ENCODE measurements at places on chromosomes 12 and 14.

DNA sequence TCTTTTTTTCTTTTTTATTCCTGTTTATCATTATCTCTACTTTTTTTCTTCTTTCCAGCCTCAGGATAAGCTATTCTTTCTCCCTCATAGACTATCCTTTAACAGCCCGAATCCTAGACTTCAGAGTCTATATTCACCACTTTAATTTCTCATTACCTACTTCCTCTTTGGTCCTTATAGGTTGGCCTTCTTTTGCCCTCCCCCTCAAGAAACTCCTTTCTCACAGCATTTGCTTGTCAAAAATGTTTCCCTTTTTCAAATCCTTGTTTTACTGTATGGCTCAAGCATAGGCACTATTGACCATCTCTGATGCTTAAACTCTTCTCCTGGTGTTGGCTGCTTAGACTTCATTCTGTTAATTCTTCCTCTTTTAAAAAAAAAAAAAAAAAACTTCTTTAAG, 52.5 kb downstream of the KIAA0586 start:
- DNase-seq: no peak

DNA sequence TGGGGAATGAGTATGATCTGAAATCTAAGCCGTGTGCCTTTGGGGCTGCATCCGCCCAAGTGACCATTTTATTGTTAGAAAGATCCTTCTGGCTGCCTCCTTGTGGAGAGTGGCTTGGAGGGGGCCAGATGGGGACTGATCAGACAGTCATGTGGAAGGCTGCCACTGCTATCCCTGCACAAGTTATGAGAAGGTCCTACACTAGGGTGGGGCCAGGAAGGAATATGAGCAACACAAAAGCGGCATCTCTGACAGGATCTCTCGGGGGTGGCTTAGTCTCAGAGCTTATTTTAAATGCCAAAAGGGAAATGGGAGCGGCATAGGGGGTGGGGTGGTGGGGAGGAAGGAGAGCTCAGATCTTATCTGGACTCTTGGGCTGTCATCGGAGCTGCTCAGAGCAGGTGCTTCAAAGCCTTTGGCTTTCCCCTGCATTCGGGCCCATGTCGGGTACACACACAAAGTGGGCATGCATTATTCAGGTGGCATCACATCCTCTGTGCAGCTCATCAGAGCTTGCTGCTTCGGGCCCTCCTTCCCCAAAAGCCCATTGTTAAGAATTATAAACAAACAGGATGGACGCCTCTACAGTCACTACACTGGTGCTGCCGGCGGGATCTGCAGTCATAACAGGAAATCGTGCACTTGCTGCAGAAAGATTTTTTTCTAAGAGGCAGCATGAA, 805.4 kb downstream of the VRK1 start:
- DNase-seq: peak; percentile 90

DNA sequence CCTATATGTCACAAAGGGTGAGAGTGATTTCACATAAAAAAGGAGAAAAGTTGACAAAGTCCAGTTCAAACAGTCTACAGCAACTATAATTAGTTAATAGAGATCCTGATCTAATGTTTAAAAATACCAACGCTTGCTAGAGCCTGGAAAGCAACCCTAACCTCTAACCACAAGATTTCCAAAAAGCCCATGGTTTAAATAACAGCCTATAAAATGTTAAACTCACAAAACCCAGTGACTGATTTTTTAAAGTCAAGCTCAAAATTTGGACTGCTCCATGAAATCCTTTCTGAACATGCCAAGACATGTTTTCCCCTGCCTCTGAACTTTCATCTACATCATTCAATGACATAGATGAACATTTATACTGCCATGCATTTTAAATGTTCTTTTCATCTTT, 81.6 kb downstream of the PLEKHG7 start:
- no peak for DNase-seq

- DNase-seq: no peak
These were observed 122.8 kb downstream of the RASSF9 start for GRCh38 chr12:85713373-85713772.

DNA sequence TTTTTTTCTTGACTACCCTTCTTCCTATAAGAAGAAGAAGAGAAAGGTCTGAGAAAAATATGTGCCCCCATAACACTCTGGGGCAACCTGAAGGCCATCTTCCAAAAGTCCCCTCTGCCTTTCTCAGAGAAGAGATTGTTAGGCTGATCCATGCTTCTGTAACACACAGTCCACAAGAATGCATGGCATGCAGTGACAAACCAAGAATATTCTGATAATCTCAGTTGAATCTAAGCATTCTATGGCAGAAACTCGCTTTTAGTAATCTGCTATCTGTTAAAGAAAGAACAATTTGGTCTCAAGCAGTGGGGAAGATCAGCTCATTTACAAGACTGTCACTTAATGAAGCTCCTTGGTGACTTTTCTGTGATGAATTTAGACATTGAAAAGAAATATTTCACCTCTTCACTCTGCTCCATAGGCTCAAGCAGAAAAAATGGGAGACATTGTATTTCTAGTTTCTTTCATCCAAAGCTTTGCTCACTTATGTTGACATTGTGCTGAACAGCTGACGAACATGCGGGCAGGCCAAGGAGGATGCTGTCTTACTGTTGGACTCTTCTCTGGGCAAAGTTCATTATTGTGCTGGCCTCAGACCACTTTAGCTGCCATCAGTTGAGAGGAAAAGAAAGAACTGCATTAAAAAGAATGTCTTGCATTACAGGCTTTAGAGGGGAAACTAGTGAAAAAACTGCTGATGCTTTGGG, 957.1 kb downstream of the DIO2 start:
- DNase-seq: no peak

- no peak for DNase-seq
These were observed 145.3 kb downstream of the SSPN start for GRCh38 chr12:26340649-26341048.

DNA sequence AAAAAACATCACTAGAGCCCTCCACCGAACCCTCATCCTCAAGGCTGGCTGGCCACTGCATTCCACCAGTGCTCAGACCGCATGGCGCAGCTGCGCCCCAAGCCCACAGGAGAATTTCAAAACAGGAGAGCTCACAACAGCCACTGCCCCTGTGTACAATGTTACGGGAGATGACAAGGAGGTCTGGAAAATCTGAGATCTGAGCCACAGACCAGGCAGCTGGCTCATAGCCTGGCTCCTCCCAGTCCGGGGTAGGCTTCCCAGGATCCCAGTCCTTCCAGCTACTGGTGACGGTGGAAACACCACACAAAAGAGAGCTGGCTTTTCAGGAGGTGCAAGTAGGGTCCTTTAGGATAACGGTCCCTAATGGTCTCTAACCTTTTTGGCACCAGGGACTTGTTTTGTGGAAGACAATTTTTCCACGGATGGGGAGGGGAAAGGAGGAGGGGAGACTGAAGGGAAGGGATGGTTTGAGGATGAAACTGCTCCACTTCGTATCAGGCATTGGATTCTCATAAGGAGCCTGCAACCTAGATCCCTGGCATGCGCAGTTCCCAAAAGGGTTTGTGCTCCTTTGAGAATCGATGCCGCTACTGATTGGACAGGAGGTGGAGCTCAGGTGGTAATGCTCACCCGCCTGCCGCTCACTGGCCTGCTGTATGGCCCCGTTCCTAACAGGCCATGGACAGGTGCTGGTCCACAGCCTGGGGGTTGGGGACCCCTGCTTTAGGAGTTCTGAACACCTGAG, 23.0 kb upstream of the NRDE2 start:
- no peak for DNase-seq

DNA sequence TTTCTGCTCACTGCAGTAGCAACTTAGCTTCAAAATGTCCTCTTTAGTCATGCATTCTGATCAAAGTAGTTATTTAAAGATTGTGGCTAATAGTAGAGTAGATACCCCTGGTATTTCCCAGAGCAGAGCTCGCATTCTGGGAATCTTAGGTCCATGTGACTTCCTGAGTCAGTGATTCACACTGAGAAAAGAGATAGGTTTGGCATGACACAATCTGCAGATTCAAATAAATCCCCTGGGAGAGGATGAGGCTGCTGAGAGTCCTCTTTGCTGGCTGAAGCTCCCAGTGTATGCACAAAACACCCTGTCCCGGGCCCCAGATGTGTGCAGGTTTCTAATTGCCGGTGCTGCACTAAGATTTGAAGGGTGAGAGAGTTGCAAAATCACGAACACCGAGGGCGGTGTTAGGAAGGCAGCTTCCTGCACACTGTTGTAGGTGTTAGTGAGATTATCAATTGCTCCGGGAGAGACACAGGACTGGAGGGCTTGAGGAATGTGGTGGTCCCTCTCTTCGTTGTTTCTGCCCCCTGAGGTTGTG, 233.2 kb downstream of the NRXN3 start:
- no peak for DNase-seq

DNA sequence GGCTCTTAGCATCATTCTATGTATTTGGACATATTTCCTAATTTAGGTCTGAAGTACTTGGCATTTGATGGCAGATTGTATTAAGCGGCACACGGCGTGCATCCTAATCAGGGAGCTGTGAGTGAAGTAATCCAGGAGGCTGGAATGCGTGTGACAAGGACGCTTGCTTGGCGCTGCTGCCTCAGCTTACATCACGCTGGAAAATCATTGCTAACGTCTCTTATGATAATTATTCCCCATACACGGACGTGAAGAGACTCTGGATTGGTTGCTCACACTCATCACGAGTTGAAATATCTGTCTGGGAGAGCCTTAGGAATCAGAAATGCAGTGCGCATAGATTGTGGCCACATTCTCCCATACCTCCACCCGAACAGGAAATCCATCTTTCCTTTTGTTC, 85.3 kb downstream of the FBXW8 start:
- DNase-seq: no peak

DNA sequence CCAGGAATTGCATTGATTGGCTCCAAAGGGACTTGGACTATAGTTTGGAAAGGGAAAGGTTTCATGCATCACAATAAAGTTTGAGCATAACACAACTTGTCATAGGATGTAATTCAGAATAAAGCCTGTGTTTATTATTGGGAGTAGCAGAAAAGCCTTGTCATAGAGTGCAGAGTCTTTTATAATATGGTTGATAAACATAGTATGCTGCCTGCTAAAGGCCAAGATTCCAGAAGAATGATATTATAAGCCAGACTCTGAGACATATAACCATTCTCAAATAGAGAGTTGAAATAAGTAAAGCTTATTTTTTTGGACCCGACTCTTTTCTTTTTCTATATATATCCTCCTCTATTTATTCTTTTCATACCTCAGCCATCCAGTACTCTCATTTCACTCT, 207.3 kb downstream of the LRIG3 start:
- DNase-seq: no peak

DNA sequence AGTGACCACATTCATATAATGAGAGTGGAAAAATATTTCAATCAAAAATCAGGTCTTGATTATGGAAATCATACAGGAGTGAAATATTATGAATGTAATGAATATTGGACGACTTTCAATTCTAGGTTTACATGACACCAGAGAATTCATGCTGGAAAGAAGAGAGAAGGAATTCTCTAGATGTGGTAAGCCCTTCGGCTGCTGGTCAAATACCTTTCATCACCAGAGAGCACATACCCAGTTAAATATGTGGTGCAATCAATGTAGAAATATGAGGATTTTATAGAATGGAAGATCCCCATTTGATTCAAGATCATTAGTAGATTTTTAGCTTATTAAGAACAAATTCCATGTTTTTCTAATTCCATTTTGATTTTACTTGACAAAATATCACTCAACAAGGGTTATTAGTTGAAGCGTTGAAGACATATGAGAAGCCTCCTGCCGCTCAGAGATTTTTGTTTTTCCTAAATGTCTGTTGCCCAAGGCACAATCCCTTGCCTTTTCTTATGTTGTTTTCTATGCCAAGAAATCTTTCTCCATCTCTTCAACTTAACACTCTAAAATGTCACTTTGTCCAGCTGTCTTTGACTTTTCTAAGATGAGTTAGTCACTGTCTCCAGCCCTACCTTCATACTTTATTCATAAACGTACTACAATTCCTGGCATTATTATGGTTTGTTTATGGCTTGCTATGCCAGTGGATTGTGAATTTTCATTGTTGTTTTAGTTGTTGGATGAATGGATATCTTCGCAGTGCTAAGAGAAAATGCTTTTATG, 72.8 kb upstream of the ZDHHC17 start:
- no peak for DNase-seq

GRCh38 chr14:25759256-25759655, 709.3 kb upstream of the STXBP6 start:
- no peak for DNase-seq

- no peak for DNase-seq
These were observed 16.2 kb upstream of the SDR39U1 start for GRCh38 chr14:24458736-24459135.

DNA sequence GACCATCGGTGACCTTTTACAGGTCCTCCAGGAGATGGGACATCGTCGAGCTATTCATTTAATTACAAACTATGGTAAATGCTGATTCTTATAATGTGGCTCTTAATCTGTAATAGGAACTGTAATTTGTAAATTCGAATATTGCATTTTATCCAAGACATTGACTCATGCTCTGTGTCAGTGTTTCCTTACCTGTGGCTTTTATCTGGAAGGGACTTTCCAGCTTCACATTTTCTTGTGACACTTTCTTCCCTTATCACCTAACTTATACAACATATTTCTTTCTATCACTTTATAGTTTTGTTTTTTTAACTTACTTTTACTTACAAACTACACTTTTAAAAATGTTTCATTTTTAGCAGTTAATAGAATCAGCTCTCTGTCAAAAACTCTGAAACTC, 14.8 kb downstream of the IRAK3 start:
- DNase-seq: no peak

DNA sequence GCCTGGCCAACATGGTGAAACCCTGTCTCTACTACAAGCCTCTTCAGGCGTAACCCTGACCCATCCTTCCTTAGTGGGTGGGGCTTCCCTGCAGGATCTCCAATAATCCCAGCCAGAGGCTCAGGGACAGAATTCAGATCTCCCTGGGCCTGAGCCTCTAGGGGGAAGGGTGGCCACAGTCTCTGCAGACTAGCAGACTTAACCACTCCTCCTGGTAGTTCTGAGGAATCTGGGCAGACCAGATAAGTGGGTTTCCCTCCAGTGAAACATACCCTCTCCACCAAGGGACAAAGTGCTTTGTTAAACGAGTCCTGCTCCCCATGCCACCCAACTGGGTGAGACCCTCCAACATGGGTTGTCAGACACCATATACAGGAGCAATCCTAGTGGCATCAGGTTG, 36.6 kb upstream of the TRIM9 start:
- no peak for DNase-seq

DNA sequence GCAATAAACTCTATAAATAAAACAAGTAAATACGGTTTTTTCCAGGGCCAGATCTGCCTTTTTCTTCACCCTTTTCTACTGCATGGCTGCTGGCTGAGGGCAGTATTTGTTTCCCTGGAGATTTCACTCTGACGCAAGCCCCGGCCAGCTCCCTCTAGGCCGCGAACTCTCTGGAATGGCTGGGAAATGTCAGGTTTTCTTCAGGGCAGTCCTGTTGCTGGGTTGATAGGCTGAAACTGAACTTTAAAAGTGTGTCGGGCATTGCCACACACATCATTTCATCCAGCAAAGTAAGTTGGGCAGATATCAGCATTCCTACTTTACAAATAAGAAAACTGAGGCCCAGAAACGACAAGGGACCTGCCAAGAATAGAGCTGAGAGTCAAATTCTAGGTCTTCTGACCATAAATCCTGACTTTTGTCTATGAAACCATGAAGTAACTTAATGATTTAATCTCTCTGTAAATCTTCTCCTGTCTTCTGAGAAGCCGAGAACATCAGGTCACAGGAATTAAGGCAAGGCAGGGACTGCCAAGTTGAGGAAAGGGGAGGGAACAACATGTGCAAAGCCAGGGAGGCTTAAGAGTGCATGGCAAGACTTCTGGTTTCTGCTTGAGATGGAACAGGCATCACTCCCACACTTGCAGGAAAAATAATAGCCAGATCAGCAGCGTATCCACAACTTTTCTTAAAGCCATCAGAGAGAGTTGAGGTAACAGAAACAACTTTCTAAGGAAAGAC, 205.0 kb upstream of the CCDC196 start:
- no peak for DNase-seq

GRCh38 chr12:47078733-47079467, 521 bp upstream of the PCED1B start:
- peak; percentile 21 for DNase-seq
